Kidney tubule cell (primary cell): ENCODE measurements at places on chromosomes 1 and 21.

- no peak for DNase-seq
Measured at GRCh38 chr1:3014050-3014440, 7.2 kb upstream of the ACTRT2 start.

- no peak for DNase-seq
Measured at GRCh38 chr1:73820843-73821242, 377.1 kb downstream of the LRRIQ3 start.

- no peak for DNase-seq
Measured at GRCh38 chr1:72326494-72326893, 44.2 kb upstream of the NEGR1 start.

DNA sequence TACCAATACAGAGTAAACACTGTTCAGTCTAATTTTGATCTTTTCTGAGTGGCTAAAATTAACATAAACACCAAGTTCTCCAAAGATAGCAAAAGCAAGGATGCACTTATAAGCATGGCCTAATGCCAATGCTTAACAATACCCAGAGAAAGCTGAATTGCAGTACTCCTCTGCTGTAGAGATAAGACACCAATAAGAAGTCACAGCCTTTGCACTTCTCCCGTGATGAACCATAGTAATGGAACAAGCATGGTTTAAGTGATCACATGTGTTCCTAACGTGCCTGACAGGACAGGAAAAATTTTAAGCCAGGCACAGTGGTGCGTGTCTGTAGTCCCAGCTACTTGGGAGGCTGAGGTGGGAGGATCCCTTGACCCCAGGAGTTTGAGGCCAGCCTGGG lies 5.6 kb downstream of the PRDX1 start:
- no peak for DNase-seq

- DNase-seq = no peak
Measured at GRCh38 chr1:93022580-93022979, 56.5 kb upstream of the MTF2 start.

DNA sequence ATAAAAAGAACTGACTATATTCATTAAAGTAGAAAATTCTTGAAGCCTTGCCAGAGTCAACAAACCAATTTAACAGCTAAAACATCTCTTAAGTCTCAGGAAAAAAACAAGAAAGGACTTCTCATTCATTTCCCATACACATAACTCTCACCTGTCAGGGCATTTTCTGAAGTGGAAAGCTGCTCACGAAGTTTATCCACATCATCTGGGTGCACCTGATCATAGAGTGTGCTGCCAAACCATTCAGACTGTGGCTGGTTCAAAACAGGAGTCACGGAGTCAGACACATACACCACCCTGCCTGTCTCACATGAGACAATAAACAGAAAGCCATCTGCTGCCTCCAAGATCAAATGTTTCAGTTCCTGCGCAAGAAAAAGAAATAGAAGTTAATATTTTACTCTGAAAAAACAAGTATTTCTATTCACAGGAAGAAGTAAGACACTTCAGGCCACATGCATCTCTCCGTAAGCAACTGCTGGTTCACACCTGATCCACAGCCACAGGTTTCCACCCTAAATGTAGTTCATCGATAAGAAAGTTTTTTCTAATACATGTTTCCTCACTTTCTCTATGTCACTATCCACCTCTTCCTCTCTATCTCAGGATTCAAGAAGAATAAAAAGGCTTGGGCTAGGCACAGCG lies 28.2 kb upstream of the CTSK start:
- peak; percentile 25 for DNase-seq

DNA sequence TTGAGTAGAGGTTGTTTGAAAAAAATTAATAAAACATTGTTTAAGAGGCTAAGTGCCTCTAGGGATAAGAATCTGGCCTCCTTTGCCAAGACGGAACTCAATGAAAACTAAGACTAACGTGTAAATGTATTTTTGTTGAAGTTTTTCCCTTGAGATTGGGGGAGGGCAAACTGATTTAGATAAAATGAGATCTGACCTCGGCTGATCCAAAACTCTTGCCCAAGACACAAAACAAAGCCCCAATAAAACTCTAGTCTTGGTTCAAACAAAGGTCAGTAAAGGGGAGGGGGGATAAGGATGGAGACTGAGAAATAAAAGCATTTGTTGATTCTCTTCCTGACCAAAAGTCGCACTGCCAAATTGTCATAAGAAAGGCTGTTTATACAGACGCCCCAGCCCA lies 134.8 kb upstream of the DPT start:
- DNase-seq = no peak

DNA sequence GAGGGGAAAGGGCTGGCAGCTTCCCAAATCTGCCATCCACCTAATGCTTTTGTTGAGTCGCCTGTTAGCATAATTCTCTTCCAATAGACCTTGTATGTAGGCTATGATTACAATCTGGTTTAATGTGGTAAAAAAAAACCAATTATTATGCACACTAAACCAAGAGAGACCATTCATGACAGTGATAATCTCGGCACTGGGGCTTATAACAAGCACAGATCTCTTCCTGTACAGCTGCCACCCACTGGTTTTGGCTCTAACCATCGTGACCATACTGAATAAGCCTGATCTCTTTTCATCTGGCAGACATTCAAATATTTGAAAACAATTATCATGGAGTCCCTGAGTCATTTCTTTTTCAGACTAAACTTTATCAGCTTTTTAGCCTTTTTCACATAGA lies 12.0 kb upstream of the SYT14 start:
- peak; percentile 69 for DNase-seq

GRCh38 chr1:6412896-6413295 lies 6.8 kb downstream of the HES2 start:
- DNase-seq = no peak

- peak; percentile 100 for DNase-seq
Measured at GRCh38 chr1:202589190-202589930, 120.9 kb downstream of the SYT2 start.

DNA sequence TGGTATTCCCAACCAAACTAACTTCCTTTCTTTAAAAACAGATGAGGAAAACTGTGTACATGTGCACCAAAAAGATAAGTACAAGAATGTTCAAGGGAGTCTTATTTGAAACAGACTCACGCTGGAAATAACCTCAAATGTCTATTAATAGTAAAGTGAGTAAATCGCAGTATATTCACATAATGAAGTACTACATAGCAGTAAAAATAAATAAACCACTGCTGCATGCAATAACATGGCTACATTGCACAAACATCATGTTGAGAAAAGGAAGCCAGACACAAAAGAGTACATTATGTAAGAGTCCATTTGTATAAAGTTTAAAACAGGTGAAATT lies 5.2 kb upstream of the DENND2D start:
- no peak for DNase-seq

DNA sequence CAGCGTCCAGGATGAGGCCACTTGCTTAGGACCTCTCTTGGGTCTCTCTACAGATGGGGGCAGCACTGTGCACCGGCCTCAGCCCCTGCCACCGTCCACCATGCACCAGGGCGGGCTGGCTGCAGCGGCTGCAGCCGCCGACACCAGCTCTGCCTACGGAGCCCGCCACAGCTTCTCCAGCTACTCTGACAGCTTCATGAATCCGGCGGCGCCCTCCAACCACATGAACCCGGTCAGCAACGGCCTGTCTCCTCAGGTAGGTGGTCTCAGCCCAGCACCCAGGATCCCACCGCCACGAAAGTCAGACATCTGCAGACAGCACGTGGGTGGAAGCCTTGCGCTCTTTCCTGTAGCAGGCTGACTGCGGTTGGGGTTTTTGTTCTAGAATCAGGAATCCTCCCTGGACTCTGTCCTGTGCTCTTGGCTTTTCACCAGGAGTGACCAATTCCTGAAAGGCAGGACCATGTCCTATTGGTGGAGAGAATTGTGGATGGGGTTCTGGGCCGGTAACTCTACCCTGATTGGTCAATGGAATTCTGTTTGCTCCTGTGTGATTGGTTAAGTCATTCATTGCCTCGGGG lies 72.5 kb downstream of the PAX7 start:
- DNase-seq = peak; percentile 13

DNA sequence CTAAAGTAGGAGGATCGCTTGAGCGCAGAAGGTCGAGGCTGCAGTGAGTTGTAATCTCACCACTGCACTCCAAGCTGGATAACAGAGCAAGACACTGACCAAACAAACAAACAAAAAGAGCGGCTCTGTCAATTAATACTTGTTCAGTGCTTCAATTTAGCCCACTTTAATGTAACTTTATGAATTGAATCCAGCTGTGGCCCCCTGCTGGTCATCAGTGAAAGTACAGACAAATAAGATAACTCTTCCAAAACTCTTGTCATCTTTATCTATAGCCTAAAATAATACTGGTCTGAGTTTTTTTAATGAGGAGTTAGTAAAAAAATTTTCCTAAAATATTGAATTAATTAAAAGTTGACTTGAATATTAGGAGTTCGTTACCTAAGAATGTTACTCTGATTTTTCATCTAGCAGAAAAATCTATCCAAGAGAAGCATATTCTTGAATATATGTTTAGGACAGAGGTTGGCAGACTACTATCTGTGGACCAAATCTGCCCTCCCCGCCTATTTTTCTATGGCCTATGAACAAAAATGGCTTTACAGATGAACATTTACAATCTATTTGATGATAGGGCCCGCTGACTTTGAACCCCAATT lies 26.1 kb downstream of the ATP5PF start:
- DNase-seq = peak; percentile 50

GRCh38 chr1:240464099-240464498 lies 147.9 kb downstream of the GREM2 start:
- DNase-seq = no peak
